ENCODE measurements at places on chromosomes 12 and 14. TPM values are rescaled to one million over a fixed set of nuclear protein-coding genes. Genes with fewer than 3 reads are reported as not detected.

GRCh38 chr12:66240096-66240820 lies 51.2 kb downstream of the IRAK3 start:
- no peak for DNase-seq

- no peak for DNase-seq
These were observed 22.3 kb downstream of the GALNT8 start for GRCh38 chr12:4742416-4742970.

DNA sequence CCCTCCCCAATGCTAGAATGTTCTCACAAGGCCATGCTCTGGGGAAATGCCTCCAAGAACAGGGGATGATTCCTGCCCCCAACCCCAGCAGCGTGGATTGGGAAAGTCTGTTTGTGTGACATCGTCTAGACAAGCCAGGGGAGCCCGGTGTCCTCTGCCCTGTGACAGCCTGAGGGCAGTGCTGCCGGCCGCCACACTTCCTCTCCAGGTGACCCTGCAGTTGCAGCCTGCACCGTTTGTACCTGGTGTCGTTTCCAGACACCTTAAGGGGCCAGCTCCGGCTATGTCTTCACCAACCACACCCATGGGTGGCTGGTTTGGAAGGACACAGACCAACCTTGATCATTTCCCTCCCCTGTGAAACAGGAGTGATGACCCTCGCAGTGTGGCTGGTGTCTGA lies 372.6 kb downstream of the BCL11B start:
- DNase-seq, result no peak

DNA sequence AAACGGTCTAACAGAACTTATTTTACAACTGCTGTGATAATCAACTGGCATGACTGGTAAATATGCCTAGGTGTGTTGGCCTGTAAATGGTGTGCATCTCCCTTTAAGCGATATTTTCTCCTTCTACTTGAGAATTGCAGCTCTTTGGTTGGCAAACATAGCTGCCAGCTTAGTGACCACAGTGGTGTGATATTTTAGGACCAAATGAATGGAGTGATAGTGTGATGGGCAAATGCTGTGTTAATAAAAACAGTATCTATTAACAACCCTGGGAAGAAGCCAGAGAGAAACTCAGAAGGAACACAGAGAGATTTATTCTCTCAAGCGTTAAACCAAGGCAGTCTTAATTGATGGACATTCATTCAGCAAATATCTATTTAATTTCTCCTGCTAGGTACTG lies 278.4 kb downstream of the AACS start:
- no peak for DNase-seq

GRCh38 chr14:77356899-77357298 lies 20.0 kb downstream of the TMED8 start:
- DNase-seq, result no peak

DNA sequence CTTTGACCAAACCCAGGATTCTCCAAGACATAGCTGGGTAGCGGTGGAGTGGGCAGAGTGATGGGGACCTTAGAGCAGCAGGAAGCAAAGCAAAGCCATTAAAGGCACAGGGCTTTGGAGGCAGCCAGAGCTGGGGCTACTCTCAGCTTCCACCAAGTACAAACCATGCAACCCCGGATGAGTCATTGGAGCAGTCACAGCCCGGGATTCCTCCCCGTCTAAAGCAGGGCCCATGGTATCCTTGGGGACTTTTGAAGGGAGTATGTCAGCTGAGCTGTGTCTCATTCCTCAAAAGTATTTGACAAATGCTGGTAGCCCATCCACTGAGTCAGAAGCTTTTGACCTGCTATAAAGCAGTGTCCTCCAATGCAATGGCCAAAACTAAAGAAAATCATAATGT lies 9.7 kb upstream of the IFI27 start:
- DNase-seq, result peak; percentile 48

GRCh38 chr12:25101092-25101445 lies 93.9 kb downstream of the DNAI7 start:
- no peak for DNase-seq

DNA sequence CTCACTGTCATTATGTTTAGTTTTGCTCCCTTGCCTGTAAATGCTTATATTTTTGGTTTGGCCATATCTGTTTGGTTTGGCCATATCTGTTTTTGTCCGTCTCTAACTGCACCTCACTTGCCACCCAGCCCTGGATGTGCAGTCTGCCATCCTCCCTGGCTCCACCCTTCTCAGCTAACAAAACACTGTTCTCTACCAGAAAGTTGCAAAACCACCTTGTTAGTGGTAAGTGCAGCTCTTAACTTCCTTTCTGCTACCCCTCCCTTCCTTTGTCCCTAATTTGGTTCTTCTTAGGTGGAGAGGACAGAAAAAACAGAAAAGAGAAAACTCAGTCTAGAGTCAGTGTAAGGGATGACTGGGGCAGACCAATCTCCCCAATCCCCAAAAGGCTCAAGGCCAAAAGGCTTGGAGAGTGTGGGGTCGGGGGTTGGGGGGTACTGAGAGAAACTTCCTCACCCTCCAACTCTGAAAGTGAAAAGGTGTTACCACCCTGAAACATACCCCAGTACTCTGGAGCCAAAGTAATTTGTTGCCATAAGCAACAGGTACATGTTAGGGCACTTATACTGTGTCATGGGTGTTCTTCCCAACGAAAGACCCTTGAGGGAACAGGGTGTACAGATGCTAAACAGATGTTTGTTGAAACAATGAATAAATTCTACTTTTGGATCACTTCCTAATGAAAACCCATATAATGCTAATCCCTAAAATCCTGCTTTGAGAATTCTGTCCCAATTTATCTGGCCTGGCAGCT lies 5.0 kb downstream of the BIN2 start:
- no peak for DNase-seq

DNA sequence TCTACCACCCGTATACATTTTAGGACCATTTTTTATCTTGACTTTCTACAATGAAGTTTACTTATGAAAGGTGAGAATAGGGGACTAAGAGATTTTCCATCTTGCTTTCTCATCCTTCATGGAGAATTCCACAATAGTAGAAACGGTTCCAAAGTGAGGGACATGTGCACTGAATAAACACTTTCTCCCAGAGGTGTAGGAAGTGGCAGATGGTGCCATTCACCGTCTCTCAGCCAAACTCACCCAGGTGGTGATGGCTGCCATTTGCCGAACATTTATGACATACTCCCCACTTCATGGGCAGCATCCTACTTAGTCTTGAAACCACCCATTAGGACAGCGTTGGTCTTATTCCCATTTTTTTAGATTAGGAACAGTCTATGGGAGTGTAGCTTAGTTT lies 540.5 kb downstream of the DIO2 start:
- no peak for DNase-seq

GRCh38 chr12:111976291-111976690 lies 36.7 kb downstream of the TMEM116 start:
- no peak for DNase-seq

DNA sequence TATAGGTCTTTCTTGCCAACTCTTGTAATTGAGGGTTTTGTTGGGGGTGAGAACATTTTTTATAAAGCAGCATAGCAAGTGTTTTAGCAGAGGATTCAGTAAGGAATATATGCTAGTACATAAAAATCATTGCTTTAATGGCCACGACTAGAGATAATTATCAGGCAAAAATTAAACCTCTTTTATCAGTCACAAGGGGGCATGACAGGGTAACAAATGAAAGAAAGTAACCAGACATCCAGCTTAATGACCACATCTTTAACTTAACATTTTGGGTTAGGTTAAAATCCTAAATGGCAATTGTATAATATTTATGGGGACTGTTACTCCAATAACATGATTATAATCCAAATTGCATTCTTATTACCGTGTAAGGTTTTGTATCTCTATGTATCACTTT lies 119.6 kb downstream of the LRRIQ1 start:
- DNase-seq, result no peak

DNA sequence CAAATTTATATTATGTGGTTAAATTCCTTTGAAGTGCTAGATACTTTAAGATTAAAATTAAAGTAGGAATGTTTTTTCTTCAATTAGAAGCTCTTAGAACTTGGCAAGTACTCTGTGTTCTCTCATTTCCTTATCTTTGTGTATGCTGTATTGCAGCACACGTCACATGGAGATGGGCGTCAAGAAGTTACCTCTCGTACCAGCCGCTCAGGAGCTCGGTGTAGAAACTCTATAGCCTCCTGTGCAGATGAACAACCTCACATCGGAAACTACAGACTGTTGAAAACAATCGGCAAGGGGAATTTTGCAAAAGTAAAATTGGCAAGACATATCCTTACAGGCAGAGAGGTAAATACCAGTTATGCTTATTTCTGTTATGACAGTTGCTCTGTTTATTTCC lies 19.7 kb downstream of the MARK3 start:
- DNase-seq, result no peak

GRCh38 chr12:114823724-114824123 lies 139.7 kb upstream of the TBX3 start:
- no peak for DNase-seq

- DNase-seq, result peak; percentile 3
These were observed 56.4 kb upstream of the PIWIL1 start for GRCh38 chr12:130281153-130281799.

DNA sequence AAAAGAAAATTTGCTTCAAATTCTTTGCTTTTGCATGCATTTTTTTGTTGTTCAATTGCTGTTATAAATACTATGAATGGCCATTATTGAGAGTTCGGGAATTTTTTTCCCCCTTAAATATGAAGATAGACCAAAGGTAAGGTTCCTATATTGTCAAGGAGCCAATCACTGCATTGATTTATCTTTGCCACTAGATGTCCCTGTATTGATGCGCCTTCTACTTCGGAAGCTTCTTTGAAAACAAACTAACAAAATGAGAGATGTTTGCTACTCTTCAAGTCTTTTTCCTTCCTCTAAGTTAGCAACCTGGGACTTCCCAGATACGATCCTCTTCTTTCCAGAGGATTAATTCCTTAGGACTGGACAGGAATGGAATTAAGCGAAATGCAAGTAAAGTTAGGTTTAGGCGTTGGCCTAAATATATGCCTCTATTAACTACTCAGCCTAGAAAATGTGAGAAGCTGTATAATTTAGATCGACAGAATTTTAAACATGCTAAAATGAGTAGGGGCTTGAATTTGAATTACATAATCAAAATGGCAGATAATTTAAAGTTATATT lies 318.1 kb downstream of the AEBP2 start:
- DNase-seq, result no peak

- DNase-seq, result no peak
These were observed 358.7 kb upstream of the TMPO start for GRCh38 chr12:98156697-98157096.

- DNase-seq, result no peak
These were observed 39.9 kb downstream of the TMEM132D start for GRCh38 chr12:129863938-129864337.

- DNase-seq, result no peak
These were observed 27.4 kb downstream of the PALS1 start for GRCh38 chr14:67268426-67269150.

DNA sequence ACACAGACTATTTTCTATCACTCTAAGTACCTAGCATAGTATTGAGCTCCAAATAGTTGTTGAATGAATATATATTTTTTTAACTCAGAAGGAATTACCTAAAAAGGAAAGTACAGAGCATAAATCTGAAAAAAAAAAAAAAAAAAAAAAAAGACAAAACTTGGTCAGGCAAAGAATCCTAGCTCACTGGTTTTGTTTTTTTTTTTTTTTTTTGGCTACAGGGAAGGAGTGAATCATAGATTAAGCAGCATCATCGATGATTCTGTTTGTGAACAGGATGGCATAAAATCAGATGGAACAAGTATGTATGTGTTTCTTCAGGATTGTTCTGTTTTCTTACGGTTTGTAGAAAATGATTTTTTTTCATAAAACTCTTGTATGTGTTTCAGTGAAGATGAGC lies 66.1 kb upstream of the BCAT1 start:
- DNase-seq, result no peak

GRCh38 chr14:23951590-23952201 lies 1.9 kb upstream of the DHRS4 start:
- DNase-seq, result no peak

GRCh38 chr12:54364413-54364812 lies at the start of gene GPR84:
Gene GPR84 (minus strand): TSS chr12:54364486. CDS start chr12:54363851, 635 bp downstream.
- DNase-seq, result no peak

DNA sequence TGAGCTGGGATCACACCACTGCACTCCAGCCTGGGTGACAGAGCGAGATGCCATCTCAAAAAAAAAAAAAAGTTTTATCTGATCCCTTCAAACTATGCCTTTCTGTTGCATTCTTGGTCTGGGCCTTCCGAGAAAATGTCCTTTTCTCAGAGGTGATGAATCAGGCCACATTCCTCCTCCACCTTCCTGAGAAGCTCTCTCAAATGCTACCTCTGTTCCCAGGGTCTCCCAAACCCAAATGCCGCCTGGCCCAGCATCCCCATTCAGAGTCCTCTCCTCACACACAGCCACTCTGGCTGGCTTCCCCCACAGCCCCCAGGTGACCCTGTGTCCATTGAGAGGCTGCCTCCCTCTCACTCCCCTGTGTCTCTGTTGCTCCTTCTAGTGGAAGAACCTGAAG lies 19.7 kb upstream of the TMED10 start:
- DNase-seq, result no peak

- no peak for DNase-seq
These were observed 20.2 kb upstream of the KIF26A start for GRCh38 chr14:104118006-104118844.

- no peak for DNase-seq
These were observed 45.1 kb upstream of the MEG3 start for GRCh38 chr14:100780646-100781355.

DNA sequence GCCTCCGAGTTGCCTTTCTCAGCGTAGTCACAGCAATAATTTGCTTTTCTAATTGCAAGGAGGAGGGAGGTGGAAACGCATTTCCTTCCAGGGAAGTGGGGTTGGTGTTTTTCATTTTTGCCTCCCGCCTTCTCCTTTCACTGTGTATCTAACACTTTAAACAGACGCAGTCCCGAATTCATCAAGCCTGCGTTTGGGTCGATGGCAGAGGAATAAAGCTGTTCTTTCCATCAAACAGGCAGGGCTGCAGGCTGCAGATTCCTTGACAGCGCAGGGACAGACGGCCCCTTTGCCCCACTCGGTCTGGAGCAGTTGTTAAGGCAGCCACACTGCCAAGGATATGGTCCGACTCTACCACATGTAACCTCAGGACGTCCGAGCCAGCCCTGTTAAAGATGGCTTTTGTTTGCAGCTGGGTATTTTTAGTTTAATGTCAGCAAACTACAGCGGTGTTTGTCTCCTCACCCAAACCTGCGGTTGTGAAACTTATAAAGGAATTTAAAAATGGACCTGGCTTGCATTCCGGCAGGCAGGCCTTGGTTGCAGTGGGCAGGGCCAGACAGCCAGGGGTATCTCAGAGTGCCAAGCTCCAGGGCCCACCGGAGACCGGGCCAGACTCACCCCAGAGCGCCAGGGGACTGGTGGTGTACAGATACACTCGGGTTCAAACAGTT lies 2.1 kb downstream of the CHST11 start:
- no peak for DNase-seq

The TTC9 gene
- not detected for total RNA-seq

The GALNT6 gene
- total RNA-seq, result not detected

The ATP2A2 gene
- 13.3 TPM for total RNA-seq

The PLA2G1B gene
- total RNA-seq, result not detected

The SIX6 gene
- total RNA-seq, result not detected

The MYH6 gene
- not detected for total RNA-seq

The EFS gene
- 9.0 TPM for total RNA-seq

The CELA1 gene
- not detected for total RNA-seq

The ACVRL1 gene
- 1.4 TPM for total RNA-seq

The GARIN6 gene
- not detected for total RNA-seq

The PMCH gene
- total RNA-seq, result not detected

The C12orf54 gene
- not detected for total RNA-seq

The ANKS1B gene
- total RNA-seq, result not detected
